Thyroid gland (tissue), 4 donors: ENCODE measurements at places on chromosomes 1 and 21. TPM values are rescaled to one million over a fixed set of nuclear protein-coding genes. Genes with fewer than 3 reads are reported as not detected.

NBL1 gene
- total RNA-seq = 39.3 TPM

SPRR1B gene
- total RNA-seq = not detected

G0S2 gene
- total RNA-seq = 14.1 TPM

STYXL2 gene
- not detected for total RNA-seq

SPATA46 gene
- not detected for total RNA-seq

FMO4 gene
- 7.3 TPM for total RNA-seq

ZSWIM5 gene
- 15.4 TPM for total RNA-seq

LHX8 gene
- total RNA-seq = 0.79 TPM

CCDC18 gene
- 3.1 TPM for total RNA-seq

F5 gene
- total RNA-seq = 2.5 TPM

FCRLB gene
- 2.4 TPM for total RNA-seq

TNFAIP8L2 gene
- 2.5 TPM for total RNA-seq

LIN28A gene
- total RNA-seq = not detected

SLC2A5 gene
- 0.73 TPM for total RNA-seq

LINGO4 gene
- total RNA-seq = 0.25 TPM

HORMAD1 gene
- total RNA-seq = 0.67 TPM
